ENCODE measurements at places on chromosomes 4 and X. TPM values are rescaled to one million over a fixed set of nuclear protein-coding genes. Genes with fewer than 3 reads are reported as not detected.

DNA sequence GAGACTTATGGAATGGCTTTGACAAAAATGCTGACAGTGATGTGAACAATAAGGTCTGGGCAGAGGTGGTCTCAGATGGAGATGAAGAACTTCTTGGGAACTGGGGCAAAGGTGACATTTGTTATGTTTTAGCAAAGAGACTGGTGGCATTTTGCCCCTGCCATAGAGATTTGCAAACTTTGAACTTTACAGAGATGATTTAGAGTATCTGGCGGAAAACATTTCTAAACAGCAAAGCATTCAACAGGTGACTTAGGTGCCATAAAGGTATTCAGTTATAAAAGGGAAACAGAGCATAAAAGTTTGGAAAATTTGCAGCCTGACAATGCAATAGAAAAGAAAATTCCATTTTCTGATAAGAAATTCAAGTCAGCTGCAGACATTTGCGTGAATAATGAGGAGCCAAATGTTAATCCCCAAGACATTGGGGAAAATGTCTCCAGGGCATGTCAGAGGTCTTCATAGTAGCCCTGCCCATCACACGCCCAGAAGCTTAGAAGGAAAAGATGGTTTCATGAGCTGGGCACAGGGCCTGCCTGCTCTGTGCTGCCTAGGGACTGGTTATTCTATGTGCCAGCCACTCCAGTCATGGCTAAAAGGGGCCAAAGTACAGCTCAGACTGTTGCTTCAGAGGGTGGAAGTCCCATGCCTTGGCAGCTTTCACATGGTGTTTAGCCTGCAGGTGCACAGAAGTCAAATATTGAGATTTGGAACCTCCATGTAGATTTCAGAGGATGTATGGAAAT, 782.2 kb downstream of the TRAM1L1 start:
- no peak for DNase-seq

Gene FRAS1
- 3.0 TPM for total RNA-seq

GRCh38 chr4:51958199-51958968, 61.8 kb downstream of the LRRC66 start:
- no peak for DNase-seq

Gene BTK
- 3.3 TPM for total RNA-seq

Gene MAGEB2
- not detected for total RNA-seq

Gene VSIG1
- total RNA-seq = 1.2 TPM

Measured in lower leg skin (tissue), 4 donors.